CMK (cell line): ENCODE measurements at places on chromosomes 3 and 15.

GRCh38 chr3:7508821-7509220 is 647.9 kb downstream of the GRM7 start:
- DNase-seq = no peak

DNA sequence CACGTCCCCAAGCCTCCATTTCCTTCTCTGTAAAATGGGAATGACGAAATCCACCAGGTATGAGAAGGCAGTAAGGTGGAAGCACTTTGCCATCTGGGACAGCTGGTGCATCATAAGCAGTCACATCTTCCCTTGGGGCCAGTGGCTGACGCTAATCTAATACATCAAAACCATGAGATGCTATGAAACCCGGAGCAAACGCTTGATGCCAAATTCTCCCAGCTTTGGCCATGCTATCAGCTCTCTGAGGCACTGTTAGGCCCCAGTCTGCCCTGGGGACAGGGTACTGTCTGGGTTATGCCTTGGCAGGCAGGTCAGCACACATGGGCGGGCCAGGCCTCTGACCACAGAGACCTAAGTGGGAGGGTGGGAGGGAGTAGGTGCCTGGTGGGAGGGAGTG is 66.1 kb downstream of the ADAMTS17 start:
- DNase-seq = no peak

- DNase-seq = no peak
Observed at GRCh38 chr3:146313031-146313745, 62.3 kb upstream of the PLSCR4 start.

DNA sequence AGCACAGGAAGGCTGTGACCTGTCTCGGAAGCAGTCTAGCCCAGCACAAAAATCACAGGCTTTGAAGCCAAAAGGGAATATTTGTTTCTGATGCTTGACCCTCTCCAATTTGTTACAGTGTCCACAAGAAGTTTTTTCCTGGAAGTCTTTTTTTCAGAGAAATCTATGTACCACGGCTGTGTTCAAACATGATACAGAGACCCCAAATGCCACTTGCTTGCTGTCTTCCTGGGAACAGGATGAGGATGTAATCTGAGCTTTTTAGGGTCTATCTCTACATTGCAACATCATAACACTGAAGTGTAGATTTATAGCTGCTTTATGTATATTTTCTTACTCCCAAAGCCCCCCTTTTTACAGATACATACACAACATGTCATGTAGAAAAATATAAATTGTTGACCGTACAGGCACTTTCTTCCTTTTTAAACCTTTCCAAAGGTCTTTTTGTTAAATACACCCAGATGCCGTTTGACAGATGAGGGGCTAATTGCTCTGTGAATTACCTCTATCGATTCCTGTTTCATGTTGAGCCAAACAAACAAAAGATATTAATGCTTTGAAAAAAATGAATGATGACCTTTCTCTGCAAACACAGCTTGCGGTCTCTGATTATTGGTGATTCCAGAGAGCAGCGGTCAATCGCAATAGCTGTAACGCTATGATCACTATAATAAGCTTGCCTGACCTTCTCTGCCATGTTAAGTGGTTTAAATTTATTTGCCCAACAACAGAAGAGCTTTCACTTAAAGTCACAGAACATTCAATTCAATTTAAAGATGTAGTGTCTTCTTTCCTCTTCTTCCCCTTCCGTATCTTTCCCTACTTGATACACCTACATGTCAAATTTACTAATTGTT is 875.9 kb upstream of the NR2F2 start:
- DNase-seq = no peak

DNA sequence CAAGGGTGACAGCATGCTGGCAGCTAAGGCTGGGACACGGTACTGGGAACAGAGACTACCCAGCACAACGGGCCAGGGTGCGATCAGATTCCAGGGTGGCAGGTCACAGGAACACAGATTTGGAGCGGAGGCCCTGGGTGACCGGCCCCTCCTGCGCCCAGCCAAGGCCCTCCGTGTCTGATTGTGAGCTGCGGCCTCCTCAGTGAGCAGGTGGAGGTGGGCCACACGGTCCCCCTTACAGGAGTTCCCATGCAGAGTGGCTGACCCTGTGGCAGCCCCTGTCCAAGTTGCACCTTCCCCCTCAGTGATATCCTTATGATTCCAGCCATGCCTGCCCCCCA is 28.9 kb upstream of the PARL start:
- no peak for DNase-seq

DNA sequence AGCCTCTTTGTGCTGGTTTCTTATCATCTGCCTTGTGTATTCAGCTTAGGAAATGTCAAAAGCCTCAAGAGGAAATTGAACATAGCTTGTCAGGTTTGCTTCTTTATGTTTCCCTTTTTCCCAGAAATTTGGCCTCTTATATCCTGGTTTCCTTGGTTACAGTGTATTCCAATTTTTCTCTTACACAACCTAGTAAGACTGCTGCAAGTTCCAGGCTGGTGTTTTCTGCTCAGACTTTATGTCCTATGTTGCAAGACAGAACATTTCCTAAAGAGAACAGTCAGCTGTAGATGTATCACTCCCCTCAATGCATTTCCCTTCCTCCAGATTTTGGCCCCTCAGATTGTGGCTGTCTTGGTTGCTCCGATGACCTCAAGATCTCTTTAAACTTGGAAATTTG is 102.5 kb downstream of the SH3GL3 start:
- no peak for DNase-seq

DNA sequence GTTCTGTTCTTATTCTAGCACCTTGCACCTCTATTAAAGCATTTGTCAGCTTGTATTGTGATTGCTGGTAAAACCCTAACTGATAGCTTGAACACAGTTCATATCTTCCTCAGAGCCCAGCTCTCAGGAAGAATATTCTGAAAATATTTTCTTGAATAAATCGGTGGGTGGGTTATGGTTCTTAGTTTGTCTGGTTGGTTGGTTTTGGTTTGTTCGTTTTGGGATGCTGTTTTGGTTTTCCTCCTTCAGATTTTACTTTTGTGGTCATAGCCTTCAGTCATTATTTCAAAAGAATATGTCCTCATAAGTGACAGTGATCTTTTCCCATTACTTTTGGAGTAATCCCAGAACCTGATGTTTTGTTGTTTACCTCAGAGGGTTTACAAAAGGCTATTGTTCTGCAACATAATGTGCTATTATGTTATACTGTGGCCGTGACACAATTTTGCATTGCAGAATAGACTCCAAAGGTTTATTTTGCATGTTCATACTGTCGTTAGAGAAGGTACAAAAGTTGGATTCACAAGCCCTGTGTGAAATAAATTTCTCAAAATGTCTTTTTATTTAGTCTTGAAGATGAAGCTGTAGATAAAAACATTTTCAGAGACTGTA is 2.7 kb upstream of the TMEM87A start:
- no peak for DNase-seq

DNA sequence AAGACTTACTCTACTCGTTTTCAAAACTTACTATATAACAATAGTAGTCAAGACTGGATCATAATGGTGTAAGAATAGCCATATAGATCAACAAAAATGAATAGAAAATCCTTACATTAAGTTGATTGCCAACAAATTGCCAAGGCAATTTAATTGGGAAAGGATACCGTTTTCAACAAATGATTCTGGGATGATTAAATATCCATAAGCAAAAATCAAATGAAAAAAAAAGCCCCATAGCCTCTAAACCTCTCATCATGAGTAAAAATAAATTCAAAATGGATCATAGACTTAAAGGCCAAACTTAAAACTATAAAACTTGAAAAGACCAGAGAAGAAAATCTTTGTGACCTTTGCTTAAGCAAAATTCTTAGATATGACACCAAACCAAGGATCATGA is 5.3 kb upstream of the SNRK start:
- DNase-seq = no peak

DNA sequence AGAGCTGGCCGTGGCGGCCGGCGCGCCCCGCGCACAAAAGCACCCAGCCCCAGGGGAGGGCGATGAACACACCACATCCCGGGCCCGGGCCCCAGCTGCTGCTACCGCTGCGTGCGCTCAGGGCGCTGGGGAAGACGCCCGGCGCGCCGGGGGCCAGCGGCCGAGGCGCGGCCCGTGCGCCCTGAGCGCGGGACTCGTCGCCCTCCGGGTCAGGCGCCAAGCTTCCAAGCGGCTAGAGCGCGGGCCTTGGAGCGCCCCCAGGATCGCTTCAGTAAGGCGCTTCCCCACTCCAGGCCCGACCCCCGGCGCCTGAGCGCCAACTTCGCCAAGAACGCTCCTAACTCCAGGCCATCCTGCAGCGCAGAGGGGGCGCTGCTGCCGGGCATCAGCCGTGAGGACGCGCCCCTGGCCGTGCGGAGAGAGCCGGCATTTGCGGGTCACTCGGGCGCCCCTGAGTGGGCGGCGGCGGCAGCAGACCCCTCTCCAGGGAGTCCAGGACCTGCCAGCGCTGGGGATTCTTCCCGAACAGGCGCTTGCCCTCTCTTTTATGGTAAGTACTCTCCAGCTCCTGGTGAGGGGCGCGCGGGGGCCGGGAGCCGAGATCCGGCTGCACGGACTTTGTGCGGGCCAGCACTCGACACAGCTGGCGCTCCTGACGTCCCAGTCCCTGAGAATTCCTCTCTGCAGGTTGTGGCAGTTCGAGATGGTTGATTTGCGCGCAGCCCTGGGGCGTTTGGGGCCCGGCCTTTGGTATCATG is 475 bp downstream of the SPSB4 start:
- DNase-seq = no peak

- DNase-seq = no peak
Observed at GRCh38 chr3:38636464-38636863, 13.0 kb downstream of the SCN5A start.

DNA sequence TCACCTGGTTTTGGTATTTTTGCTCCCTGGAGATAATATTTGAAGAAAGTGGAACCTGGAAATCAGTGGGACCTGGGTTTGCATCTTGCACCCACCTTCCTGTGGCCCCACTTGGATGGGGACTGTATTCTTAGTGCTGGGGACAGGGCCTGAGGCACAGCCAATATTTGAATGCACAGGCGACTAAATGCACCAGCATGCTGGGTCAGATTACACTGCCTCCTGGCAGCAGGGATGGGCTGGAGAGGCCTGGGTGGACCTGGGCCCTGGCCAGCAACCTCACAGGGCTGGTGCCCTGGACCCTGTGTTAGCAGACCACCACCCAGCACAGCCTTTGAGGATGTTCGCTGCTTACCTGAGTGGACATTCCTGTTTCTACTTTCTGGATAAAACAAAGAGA is 10.5 kb downstream of the ITIH4 start:
- no peak for DNase-seq

GRCh38 chr15:60000113-60000823 is 3.8 kb upstream of the FOXB1 start:
- DNase-seq = no peak

DNA sequence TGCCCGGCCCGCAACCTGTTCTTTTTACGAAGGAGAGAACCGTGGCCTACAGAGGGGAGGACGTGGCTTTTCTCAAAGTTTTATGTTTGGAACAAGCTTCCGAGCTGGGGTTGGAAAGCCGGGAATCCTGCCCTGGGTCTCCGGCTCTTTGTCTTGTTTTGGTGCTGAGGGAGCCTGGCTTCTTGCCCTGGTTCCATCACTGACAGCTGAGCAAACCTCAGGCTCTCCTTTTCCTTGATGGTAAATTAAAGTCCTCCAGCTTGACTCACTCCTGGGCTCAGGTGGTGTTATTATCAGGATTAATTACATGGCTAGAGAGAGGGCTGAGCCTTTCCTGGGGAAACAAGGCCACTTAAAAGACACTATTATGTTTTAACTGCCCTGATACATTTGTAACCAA is 289.5 kb upstream of the RGMA start:
- no peak for DNase-seq

DNA sequence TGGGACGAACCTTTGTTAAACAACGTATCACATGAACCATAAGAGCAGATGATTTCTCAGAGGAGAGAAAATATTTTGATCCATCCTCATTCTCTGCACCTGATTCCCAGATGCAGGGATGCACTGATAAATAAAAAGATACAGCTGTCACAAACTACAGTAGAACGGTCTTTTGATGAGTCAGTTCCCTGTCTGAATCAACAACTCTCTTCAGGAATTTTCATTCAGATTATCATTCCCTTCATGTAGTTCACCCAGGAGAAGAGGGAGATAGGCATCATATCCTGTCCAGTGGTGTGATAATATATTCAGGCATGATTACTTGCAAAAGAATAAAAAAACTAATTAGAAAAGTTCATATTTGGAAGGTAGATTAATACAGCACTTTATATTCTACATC is 521.5 kb downstream of the PYDC2 start:
- DNase-seq = no peak

DNA sequence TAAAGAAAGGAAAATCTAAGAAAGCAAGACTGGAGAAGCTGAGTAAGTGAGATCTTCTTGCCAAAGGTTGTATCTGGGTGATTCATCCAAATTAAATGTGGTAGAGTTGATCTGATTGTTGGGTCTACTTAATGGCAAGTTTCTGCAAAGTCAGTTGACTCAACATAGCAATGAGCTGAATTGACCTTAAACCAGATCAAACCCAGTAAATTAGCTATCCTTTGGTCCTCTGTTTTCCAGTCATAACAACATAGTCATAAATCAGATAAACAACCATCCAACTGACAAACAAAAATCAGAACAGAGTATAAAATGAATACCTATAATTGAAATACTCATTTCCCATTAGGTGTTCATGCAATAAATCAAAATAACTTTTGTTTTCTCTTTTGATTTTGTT is 142.6 kb upstream of the CFAP20DC start:
- DNase-seq = no peak

- DNase-seq = peak; percentile 29
Observed at GRCh38 chr3:57100046-57100695, 39.7 kb downstream of the SPATA12 start.

- no peak for DNase-seq
Observed at GRCh38 chr15:37516621-37517020, 416.3 kb upstream of the MEIS2 start.

- DNase-seq = no peak
Observed at GRCh38 chr3:179967622-179968021, 69.1 kb downstream of the PEX5L start.

DNA sequence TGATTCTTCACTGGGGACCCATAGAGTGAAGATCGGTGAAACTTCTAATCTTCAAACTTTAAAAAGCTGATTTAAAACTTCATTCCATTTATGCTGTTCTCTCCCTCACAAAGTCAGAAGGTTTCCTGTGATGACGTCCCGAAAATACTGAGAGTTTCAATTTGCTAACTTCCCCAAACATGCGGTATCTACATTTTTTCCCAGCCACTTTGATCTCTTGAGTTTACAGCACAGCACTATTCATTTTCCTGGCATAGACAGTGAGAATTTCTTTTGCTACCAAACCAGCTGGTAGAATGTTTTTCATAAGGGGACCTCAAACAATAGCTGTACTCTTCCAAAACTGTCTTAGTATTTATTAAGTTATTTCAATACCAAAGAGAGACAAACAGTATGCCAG is 156.8 kb downstream of the LSAMP start:
- DNase-seq = no peak
